ENCODE measurements at places on chromosomes 1 and 21.

GRCh38 chr1:232767305-232768074 is 37.7 kb upstream of the MAP10 start:
- DNase-seq, result peak; percentile 20

DNA sequence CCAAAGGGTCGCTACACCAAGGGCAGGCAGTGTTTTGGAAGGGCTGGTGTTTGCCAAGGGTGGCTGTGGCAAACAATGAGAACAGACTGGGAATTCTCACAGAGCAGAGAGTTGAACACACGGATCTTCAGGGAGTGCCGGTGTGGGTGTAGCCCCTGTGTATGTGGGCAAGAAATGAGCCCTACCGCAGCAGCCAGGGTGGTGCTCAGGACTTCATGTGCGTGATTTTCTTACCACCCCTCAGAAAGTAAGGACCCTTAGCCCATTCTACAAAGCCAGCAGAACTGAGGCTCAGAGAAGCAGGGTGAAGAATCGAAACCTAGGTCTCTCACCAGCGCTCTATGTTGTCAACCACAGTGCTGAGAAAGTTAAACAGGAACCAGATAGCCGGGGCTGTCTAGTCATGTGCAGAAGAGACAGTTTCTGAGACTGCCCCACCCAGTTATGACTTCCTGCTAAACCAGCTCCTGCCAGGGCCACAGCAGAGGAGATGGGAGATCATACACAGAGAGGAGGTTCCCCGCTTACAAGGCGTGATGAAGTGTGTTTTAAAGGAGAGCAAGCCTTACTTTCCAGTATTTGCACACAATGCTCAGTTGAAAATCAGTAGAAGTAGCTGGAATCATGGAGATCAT is 21.9 kb upstream of the MORC3 start:
- DNase-seq, result peak; percentile 46

- peak; percentile 91 for DNase-seq
These were observed 42.3 kb downstream of the DPT start for GRCh38 chr1:168686666-168687065.

- no peak for DNase-seq
These were observed 94.7 kb downstream of the PAX7 start for GRCh38 chr1:18725231-18725895.

DNA sequence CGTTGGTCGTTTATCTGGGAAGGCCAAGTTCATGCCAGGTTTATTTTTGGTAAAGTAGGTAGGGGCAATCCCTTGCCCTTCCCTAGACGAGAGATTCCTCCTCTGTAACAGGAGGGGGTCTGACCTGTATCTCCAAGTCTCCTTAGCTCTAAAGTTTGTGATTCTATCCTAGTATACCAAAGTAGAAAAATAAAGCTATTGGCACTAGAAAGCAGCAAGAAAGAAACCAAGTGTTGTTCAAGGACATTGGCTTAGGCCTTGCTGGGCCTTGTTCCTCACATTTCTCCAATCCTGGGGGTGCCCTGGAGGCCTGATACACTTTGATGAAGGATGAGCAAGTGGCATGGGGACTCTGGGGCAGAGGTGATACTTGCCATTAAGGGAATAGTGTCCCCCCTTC is 814 bp downstream of the MTARC2 start:
- peak; percentile 26 for DNase-seq

- DNase-seq, result no peak
These were observed 367.7 kb downstream of the VAV3 start for GRCh38 chr1:107597290-107597689.

GRCh38 chr21:38985568-38986378 is 180.0 kb downstream of the ETS2 start:
- DNase-seq, result peak; percentile 88

DNA sequence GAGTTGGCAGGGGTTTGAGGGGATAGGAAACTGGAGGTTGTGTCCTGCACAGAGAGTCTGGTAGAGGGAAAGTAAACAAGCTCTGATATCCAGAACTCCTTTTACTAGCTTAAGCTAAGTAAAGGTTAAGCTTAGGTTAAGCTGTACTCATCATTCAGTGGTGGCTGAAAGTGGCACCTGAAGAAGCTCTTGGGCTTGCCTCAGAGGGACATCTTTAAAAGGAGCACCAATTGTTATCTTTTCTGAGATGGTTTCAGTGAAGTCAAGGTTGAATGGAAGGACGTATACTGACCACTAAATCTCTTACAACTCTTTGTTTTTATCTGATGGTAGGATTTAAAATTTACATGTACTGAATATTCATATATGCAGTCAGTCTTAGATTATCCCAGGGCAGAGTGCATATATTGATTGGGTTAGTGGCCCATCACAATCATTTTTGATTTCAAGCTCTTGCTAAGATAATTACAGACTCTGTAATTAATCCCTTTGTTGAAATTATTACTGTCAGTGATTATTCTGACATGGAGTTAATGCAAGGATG is 43.3 kb downstream of the S1PR1 start:
- DNase-seq, result no peak

- peak; percentile 44 for DNase-seq
These were observed 111.4 kb upstream of the ZNF678 start for GRCh38 chr1:227451954-227452353.

DNA sequence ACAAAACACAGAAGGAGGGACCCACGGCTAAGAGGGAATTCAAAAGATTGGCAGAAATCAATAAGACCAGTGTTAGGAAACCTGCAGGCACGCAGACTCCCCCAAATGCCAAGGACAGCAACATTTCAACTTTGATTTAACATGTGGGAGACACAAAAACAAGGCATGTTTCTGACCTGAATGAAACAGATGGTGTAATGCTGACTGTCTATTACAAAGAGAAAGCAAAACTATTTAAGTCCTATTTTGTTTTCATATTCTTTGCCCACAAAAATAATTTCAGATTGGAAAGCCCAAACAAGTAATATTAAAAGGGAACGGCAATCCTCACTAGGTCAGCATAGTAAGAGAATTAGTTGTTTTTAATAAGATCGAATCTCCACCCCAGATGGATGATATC is 107.9 kb downstream of the S1PR1 start:
- DNase-seq, result no peak

- DNase-seq, result no peak
These were observed 120.6 kb downstream of the ADGRL2 start for GRCh38 chr1:81921344-81921743.

DNA sequence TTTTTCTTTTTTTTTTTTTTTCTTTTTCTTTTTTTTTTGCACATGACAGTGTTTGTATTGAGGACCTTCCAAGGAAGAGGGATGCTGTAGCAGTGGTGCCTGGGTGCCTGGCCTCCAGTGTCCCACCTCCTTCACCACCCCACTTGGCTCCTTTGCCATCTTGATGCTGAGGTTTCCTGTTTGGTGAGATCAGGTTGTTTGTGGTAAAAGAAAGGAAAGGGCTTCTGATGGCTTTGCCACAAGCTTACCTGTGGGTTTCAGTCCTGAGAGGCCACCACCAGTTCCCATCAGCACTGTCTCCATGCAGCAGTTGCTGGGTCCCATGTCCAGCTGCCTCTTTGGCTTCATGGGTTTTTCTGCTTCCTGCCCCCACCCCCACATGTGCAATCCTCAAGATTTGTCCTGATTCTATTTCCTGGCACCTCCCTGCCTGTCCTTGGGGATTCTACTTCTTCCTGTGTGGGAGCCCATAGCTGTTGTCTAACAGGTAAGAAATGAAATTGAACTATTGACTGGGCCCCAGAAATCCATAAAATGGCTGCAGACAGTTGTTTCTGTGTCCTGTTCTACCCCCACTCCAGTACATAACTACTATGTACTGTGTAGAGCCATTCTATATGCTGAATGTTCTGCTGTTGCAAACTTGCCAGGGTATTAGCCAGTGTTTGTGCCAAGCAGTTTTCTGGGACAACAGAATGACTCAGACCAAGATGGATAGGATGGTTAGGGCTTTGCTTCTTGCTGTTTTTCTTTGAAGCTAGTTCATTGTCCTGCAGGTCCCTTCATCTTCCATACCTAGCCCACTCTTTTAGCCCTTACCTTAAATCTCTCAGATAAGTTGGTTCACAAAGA is 4.2 kb upstream of the CCDC28B start:
- DNase-seq, result no peak

DNA sequence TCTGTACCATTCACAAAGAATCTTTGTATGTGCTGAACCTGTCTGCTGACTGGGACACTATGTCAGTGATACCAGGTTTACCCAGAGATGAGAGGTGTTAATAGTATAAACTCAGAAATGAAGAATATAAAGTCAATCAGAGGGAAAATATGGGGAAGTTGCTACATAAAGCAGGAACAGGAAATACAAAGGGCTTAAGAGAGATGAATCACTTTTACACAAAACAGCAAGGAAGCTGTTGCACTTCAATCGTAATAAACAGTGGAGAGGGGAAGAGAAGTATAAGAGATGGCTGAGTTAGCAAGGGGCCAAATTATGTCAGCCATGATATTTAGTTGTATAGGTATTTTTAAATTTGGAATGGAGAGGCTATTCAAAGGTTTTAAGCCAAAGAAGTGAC is 890.2 kb upstream of the NCAM2 start:
- DNase-seq, result peak; percentile 20

- DNase-seq, result peak; percentile 60
These were observed 9.3 kb upstream of the ARHGAP29 start for GRCh38 chr1:94246692-94247137.

- DNase-seq, result no peak
These were observed 40.5 kb upstream of the KRTAP19-8 start for GRCh38 chr21:31078796-31079195.

DNA sequence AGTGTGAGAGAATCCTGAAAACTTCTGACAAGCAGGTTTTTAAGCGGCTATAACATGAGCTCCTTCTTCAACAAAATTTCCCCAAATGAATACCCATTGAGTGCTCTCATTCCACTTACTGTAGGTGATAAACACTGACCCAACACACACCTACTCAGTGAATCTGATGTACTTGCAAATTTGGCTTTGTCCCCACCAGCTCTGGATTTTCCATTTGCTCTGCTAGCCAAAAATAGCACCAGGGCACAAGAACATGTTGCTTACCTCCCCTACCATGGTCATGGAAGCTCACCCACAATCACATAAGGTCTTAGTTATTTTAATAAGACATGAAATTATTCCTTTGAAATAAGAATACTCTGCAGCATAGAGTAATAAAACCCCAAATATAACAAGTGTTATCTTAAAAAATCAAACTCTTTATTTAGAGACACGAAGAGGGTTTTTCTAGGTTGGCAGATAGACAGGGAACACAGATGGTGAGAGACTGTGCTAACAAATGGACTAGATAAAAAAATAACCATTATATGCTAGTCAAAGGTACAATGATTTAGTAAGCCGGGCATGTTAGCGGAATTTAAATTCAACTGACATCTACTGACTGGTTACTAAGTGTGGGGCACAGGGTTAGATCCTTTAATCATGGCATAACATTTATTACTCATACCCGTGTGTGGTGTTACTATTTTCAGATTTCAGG is 291.9 kb downstream of the KCNH1 start:
- no peak for DNase-seq

- no peak for DNase-seq
These were observed 719.8 kb upstream of the ADGRL4 start for GRCh38 chr1:79726321-79726720.

DNA sequence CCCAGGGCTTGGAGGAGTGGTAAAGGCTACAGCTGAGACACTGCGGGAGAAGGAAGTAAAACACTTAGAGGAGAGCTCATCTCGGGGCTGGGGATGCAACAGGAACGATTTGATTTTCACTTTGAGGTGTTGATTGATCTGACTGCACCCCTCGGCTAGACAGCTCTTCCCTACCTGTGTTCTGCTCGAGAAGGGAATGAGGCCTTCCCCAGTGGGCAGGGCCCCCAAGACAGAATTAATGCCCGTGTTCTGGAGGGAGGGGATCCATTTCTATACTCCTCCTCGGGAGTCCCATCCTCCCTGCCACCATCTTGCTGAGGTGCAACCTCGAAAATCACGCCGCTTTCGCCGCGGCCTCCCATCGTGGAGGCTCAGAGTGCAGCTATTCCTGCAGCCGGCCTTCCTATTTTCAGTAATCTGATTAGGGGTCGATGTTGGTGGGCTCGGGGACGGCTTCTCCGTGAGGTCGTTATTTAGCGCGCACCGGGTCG is 2.4 kb downstream of the ATP2B4 start:
- DNase-seq, result peak; percentile 50

- peak; percentile 94 for DNase-seq
These were observed 1.4 kb upstream of the FOXD2 start for GRCh38 chr1:47436304-47436978.

- DNase-seq, result no peak
These were observed at the start of gene PDZK1 for GRCh38 chr1:145707183-145707867. Gene PDZK1 (minus strand): TSS chr1:145707368. CDS start chr1:145688021, 19,347 bp downstream.

DNA sequence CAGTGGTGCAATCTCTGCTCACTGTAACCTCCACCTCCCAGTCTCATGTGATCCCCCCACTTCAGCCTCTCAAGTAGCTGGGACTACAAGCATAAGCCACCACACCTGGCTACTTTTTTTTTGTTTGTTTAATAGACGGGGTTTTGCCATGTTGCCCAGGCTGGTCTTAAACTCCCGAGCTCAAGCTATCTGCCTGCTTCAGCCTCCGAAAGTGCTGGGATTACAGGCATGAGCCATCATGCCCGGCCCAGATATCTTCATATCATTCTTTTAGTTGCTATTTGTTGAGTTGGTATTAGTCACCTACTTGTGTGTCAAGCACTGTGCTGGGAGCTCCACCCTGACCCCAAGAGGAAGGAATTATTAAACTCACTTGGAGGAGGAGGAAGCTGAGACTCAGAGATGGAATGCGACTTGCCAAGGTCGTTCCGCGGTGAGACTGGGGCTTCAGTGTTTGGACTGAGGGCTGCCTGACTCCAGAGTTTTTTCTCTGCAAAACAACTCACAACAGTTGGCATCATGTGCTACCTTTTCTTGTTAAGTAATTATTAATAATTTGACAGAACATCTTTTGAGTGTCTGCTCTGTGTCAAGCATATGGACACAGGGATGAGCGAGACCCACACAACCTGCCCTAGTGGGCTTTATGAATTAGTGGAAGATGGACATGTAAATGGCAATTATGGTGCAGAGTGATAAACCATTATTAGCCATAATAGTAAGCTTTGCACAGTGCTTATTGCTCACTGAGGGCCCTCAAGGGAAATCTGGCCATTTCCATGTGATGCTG is 132.0 kb downstream of the FOXD2 start:
- peak; percentile 89 for DNase-seq

- DNase-seq, result peak; percentile 61
These were observed 10.7 kb downstream of the RORC start for GRCh38 chr1:151820940-151821339.

DNA sequence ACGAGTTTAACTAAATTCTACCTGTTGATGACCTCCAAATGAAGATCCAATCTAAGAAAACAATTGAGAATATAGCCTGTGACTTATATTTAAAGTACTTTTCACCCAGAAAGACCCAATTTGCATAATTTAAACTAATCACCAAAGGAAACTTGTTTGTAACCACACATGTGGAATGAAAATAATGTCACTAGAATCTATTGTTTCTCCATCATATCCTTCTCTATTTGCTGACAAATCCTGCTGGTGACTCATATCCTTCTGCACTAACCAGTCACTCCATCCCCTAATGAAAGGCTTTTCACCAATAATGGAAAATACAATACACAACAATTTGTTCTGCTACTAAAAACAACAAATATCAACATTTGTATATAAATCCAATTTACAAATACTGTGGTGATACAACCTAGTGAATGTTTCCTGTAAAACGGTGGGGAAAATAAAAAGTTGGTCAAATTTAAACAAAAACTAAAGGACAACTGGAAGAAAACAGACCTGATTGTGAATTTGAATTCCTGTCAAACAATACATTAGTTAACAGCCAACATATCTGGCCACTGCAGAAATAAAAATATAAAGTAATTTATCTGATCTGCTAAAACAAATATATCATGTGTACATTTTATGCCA is 6.5 kb downstream of the PTP4A2 start:
- DNase-seq, result peak; percentile 75

- DNase-seq, result peak; percentile 73
These were observed 31.2 kb upstream of the ZNF678 start for GRCh38 chr1:227532019-227532619.

All from DMS53 (cell line).